ENCODE measurements at places on chromosomes 7 and 10.

GRCh38 chr10:119942973-119943372, 50.4 kb downstream of the SEC23IP start:
- no peak for DNase-seq

DNA sequence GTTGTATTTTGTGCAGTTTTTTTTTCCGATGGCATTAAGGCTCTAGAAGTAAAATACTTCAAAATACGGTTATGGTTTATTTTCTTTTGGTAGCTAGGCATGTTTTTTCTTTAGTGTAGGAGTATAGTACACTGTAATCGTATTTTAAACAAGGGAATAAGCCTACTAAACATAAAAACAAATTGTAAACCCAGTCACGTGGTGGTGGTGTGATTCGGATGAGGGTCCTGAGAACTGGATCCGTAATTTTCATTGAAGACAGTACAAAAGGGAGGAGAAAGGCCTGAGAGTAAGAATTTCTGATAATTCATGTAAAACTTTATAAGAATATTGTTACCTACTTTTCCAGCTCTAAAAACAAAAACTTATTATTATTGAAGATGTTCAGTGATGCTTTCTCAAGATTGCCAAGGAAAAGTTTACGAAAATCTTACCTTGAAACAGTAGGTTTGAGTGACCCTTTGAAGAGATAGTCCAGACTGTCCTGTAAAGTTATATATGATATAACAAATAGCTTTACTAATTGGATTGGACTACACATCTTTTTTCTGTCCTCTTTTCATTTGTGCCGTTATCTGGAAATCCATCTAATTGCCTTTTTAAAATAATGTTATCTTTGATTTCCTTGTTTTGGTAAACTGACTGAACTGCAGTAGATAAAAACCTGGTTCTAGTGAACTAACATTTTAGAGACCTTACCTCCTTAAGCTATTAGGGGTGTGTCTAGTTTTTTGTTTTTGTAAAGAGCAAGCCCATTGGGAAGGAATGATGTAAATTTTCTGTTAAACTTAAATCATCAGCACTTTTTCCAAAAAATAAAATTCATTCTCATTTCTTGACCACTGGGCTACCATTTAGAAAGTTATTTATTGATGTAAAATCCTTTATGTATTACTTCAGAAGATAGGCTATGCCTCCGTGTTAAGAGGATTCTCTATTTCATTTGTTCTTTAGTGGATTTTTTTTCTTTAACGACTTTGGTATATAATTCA, 1.0 kb upstream of the PBLD start:
- DNase-seq: peak; percentile 28

- DNase-seq: no peak
Observed at GRCh38 chr7:24395512-24395911, 111.5 kb downstream of the NPY start.

GRCh38 chr7:1240517-1241257, 8.0 kb downstream of the UNCX start:
- no peak for DNase-seq

DNA sequence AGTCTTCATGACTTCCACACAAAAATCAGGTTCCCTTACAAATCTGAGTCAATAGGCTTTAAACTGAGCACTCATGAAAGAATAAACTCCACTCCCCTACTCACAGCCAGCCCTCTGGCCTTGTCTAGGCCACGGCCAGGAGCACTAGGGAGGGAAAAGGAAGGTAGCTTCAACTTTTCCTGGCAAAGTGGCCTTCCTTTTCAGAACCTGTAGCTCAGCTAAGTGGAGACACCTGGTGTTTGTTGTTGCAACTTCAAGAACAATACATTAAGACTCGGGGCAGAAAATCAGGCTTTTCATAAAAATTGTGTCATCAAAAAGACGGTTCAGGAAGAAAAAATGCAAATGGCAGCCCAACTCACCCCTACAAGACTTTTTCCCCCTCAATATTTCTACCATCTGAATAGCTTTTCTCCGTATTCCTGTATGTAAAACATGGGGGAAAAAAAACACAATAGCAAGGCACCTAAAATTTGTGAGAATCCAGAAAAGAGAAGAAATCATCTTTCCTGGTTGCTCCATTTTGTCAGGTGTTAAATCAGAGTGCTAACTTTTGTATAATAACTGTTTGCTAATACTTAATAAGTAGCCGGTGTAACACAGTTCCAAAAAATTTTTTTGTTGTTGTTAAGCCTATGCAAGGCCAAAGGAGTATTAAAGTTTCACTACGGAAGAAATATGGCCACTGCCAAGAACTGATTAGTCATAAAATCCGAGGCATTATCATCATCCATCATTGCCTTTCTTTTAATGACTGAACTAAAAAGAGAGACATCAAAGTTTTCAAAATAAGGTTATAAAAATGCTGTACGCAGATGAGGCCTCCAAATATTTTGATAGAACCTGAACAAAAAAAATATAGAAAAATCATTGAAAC, 66.2 kb upstream of the ARID5B start:
- no peak for DNase-seq

- peak; percentile 51 for DNase-seq
Observed at GRCh38 chr10:13100349-13101294, 659 bp downstream of the OPTN start.

DNA sequence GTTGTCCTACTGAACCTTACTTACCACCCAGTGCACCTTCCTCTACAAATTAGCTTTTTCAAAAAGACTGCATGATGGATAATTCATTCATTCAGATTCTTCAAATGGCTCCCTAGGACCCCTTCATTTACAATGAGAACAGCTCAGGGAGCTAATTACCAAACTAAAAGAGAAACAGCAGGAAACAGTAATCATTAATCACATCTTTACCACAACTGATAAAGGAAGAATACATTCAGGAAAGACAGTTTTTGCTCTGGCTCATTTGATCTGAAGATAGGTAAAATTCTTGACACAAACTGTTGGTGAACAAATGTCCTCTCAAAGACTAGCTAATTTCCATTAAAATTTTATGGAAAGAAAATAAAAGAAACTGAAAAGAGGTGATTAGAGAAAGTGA, 1652.7 kb upstream of the LRRTM3 start:
- DNase-seq: no peak

GRCh38 chr10:108490944-108491343, 1326.4 kb upstream of the SORCS1 start:
- DNase-seq: no peak

- no peak for DNase-seq
Observed at GRCh38 chr7:98668255-98668654, 51.2 kb downstream of the NPTX2 start.

DNA sequence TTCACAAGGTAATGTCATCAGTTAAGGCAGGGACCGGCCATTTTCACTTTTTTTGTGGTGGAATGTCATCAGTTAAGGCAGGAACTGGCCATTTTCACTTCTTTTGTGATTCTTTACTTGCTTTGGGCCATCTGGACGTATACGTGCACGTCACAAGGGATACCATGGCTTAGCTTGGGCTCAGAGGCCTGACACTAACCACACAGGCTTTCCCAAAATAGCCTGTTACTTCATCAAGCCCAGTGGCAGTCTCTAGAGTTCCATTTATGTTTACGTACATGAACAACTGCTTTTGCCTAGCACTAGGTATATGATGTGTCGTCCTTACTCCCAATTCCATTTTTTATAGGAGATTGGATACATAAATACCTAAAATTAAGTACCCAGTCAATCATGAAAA, 237.9 kb downstream of the C7orf25 start:
- DNase-seq: no peak

DNA sequence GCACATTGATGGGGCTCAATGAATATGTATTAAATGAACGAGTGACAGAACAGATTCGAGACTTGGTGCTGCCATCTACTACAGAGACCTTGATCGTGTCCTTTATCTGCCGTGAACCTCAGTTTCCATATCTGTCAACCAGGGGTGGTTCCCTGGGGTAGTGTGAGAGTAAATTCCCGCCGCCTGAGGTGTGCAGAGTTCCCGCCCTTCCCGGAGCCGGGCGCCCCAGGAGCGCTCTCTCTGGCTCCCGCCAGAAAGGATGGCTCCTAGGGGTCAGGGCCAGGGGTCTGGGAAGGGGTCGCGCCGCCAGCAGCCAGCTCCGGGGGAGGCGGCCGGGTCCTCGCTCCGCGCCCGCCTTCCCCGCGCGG, 333 bp upstream of the PLCE1 start:
- DNase-seq: no peak

- DNase-seq: no peak
Observed at GRCh38 chr7:146117576-146117975, 975 bp downstream of the CNTNAP2 start.

DNA sequence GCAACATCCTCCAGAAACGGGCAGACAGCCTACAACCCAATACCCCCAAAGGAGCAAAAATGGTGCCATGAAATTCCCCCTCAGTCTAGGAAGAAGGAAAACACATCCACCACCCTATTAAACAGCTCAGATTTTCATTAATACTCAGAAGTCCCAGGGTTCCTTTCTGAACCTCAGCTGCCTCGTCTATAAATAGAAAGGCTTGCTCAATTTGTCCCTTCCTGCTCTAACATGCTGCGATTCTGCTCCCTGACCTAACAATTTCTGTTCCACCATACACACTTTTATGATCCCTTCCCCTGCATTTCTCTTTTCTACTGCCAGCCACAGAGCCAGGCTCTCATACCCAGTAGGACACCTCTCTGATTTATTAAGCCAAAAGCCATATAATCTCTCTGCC, 68.1 kb downstream of the MTERF1 start:
- no peak for DNase-seq

DNA sequence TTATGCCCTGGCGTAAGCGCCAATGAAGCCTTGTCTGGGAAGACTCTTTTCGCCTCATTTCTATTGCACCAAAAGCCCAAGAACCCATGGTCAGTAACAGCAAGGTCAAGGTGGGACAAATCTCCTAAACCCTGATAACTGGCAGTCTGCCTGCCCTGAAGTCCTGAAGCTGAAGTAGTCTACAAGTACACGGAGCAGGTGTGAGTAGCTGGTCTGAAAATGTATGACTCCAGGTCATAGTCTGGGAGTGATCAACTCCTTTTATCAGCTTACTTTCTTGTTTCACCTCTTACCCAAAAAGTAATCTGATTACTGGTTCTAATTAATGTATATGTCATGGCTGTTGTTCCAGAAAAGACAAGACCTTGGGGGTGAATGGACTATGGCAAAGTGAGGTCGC, 107.3 kb upstream of the EFCAB10 start:
- no peak for DNase-seq

DNA sequence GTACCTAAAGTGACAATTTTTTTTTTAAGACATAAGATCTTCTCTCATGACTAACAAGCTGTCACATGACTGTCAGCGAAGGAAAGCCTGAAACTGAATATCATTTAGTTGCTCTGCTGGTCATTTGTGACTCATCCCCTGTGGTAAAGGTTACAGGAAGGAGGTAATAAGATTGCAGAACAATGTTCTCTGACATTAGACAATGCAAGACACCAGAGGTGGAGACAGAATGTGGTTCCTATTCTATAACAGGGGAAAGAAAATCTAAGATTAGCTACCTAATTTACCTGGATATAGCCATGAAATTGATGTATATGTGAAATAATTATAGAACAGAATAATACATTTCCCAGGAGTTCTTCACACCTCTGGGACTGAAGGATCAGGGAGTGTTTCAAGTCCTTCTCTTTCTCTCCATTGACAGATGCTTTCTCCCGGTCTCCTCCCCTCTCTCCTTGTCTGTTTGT, 47.7 kb downstream of the LRGUK start:
- no peak for DNase-seq

- DNase-seq: no peak
Observed at GRCh38 chr10:118003126-118003525, 43.6 kb downstream of the RAB11FIP2 start.

All from testis (tissue), 5 donors.